Ascending aorta (tissue), 2 donors: ENCODE measurements at places on chromosomes 12 and 14. TPM values are rescaled to one million over a fixed set of nuclear protein-coding genes. Genes with fewer than 3 reads are reported as not detected.

The RFX4 gene
- not detected for total RNA-seq

The OR6C2 gene
- not detected for total RNA-seq

The MMP19 gene
- total RNA-seq = 37.5 TPM

The GPR137C gene
- total RNA-seq = not detected

The KLRC4 gene
- not detected for total RNA-seq

The CD163 gene
- 120 TPM for total RNA-seq

The RNF212B gene
- total RNA-seq = not detected

The TOMM20L gene
- not detected for total RNA-seq

The SPIC gene
- total RNA-seq = not detected

The KCNC2 gene
- total RNA-seq = not detected

The GPRC5D gene
- total RNA-seq = not detected

The HAL gene
- total RNA-seq = 1.5 TPM

The FIGNL2 gene
- total RNA-seq = not detected

The MYH6 gene
- total RNA-seq = not detected

The NTN4 gene
- 63.9 TPM for total RNA-seq

The SYT10 gene
- total RNA-seq = not detected

The CLEC4C gene
- not detected for total RNA-seq

The HCAR3 gene
- total RNA-seq = not detected

The OXA1L gene
- total RNA-seq = 68.3 TPM

The PLCZ1 gene
- total RNA-seq = not detected

The MUCL1 gene
- total RNA-seq = not detected

The JPH4 gene
- total RNA-seq = 4.7 TPM

The ACVR1B gene
- total RNA-seq = 18.7 TPM

The EML1 gene
- 28.3 TPM for total RNA-seq

The SIRT4 gene
- total RNA-seq = not detected

The RNASE1 gene
- total RNA-seq = 515 TPM

The OAS2 gene
- total RNA-seq = 8.0 TPM

The PTPRR gene
- not detected for total RNA-seq

The TMEM30B gene
- total RNA-seq = 21.5 TPM

The KCNH5 gene
- not detected for total RNA-seq

The CABP1 gene
- total RNA-seq = 0.32 TPM

The ZFC3H1 gene
- total RNA-seq = 15.8 TPM

The AKAP3 gene
- total RNA-seq = 2.8 TPM

The AMDHD1 gene
- 0.96 TPM for total RNA-seq

The SMIM41 gene
- 7.9 TPM for total RNA-seq

The MYO1H gene
- total RNA-seq = not detected

The SLCO1B3 gene
- total RNA-seq = not detected

The RD3L gene
- total RNA-seq = not detected

The OTX2 gene
- not detected for total RNA-seq

The KLRF2 gene
- total RNA-seq = not detected

The CDCA4 gene
- 2.3 TPM for total RNA-seq

The PRR13 gene
- total RNA-seq = 20.6 TPM

The TAS2R30 gene
- 3.6 TPM for total RNA-seq

The TAS2R43 gene
- total RNA-seq = not detected

The KRT82 gene
- total RNA-seq = not detected

The GALNT6 gene
- total RNA-seq = 67.2 TPM

The LGR5 gene
- 1.5 TPM for total RNA-seq

The TMPRSS12 gene
- not detected for total RNA-seq

The GPX2 gene
- total RNA-seq = not detected

The DGKA gene
- total RNA-seq = 48.6 TPM

The TMCC3 gene
- 11.0 TPM for total RNA-seq

The HOXC5 gene
- not detected for total RNA-seq

The CLEC4D gene
- not detected for total RNA-seq

The SAV1 gene
- 61.7 TPM for total RNA-seq
